ENCODE measurements at places on chromosomes 5 and 9.
A peak's percentile ranks its signal among the peaks of the same experiment; 100 is the strongest.

DNA sequence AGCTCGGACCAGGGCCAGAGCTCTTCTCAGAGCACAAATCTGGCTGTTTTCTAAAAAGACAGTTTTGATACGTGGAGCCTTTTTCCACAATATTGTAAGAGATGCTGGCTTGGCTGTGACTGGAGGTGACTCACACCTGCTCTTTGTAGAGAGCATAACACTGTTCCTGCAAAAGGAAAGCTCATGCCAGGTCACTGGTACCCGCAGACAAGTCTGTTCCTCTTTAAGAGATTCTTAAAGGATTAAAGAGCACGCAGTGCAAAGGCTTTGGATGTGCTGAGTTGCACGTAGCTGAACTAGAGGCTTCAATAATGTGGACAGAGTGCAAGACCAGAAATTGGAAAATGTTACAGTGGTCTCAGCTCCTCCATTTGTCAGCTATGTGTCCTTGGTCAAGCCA is 19.0 kb downstream of the ACTL7B start:
- H3K4me3 ChIP-seq = no peak overlapping the region
- no peaks in the 10 kb centered on the region for H3K4me1 ChIP-seq
- no peak for DNase-seq
- H3K27me3 ChIP-seq = no peaks in the 10 kb centered on the region
- no peak overlapping the region for H3K27ac ChIP-seq

DNA sequence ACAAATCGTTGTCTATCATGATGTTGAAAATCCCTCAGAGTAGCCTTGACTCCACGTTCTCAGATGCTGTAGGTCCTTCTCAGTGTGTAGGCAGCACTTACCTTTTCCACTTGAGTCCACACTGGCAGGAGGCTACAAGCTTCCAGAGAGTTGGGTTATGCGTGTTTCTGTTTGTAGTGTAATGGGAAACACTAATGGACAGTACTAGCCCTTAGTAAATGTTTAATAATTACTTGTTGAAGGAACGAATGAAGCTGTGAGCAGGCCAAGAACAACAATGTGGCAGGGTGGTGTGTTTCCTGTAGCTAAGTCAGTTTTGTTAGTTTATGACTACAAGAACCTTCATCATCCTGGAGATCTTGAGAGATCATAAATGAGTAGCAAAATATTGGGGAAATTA is 83.5 kb downstream of the ARHGAP26 start:
- no peak for DNase-seq
- no peak overlapping the region for H3K27ac ChIP-seq
- H3K27me3 ChIP-seq = no peaks in the 10 kb centered on the region
- no peaks in the 10 kb centered on the region for H3K36me3 ChIP-seq
- no peak overlapping the region for H3K4me3 ChIP-seq

DNA sequence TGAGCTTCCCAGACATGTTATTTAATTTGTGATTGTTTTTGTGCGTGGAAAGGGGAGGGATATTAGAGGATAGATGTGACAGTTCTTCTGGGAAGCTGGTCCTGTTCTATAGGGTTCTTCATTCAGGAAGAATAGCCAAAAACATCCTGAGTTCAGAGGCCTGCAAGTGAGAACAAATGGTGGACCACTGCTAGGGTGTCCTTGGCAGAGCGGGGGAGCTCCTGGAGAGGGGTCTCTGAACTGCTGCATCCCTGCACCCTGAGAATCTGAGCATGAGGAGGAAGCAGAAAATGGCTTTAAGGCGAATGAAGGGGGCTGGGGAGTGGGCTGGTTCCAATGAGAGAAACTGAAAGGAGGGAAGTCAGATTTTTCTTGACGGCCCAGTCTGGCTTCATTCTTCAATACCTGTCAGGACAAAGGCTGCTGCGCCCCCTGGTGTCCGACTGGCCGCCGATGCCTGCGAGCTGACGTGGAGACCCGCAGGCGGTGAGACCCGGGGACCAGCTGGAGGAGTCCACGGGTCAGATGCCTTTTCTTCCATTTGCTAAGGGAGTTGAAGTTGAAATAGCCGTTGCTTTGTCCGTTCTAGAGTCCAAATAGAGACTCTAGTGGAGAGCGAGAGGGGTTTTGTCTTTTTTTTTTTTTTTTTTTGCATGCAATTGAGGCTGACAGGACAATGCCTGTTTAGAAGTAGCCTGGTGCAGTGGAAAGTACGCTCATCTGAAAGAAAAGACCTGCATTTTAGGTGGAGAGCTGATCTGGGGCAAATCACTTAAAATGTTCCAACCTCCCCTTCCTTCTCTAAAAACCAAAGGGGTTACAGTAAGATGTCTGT is 39.5 kb upstream of the NFIB start:
- H3K4me3 ChIP-seq = no peak overlapping the region
- H3K36me3 ChIP-seq = no peaks in the 10 kb centered on the region
- DNase-seq = peak; percentile 97
- H3K27ac ChIP-seq = no peak overlapping the region

DNA sequence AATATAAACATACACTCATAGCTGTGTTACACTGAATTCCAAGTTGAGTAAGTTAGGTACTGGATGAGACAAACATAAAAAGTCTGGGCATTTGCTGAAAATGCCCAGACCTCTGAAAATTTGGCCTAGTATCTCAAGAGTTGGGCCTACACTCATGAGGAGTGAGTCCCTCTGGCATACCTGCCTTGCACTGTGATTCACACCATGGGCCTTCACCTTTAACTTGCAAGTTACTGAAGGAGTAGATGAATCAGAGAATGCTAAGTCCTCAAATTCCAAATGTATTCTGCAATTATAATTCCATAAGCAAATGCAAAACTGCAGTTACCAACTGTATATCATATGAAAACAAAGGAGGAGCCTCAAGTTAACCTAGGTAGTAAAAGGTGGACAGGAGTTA is 32.3 kb upstream of the C9orf40 start:
- no peaks in the 10 kb centered on the region for H3K4me1 ChIP-seq
- H3K27ac ChIP-seq = no peak overlapping the region
- H3K27me3 ChIP-seq = no peaks in the 10 kb centered on the region
- no peaks in the 10 kb centered on the region for H3K36me3 ChIP-seq

- no peaks in the 10 kb centered on the region for H3K36me3 ChIP-seq
- no peak for DNase-seq
- H3K27me3 ChIP-seq = no peaks in the 10 kb centered on the region
- peak overlapping the region; percentile 29 for H3K4me3 ChIP-seq
- no peaks in the 10 kb centered on the region for H3K4me1 ChIP-seq
- no peak overlapping the region for H3K27ac ChIP-seq
These were observed 74.2 kb downstream of the TSPAN17 start for GRCh38 chr5:176721509-176721908.

DNA sequence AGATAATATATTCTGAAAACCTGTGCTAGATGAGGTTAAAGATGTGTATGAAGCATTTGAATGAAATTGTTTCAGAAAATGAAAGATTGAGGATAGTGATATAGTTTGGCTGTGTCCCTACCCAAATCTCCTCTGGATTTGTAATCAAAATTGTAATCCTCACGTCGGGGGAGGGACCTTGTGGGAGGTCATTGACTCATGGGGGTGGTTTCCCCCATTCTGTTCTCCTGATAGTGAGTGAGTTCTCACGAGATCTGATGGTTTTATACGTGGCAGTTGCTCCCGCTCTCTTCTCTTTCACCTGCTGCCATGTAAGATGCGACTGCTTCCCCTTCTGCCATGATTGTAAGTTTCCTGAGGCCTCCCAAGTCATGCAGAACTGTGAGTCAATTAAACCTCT is 2.0 kb upstream of the TEX48 start:
- DNase-seq = no peak
- H3K27ac ChIP-seq = no peak overlapping the region

DNA sequence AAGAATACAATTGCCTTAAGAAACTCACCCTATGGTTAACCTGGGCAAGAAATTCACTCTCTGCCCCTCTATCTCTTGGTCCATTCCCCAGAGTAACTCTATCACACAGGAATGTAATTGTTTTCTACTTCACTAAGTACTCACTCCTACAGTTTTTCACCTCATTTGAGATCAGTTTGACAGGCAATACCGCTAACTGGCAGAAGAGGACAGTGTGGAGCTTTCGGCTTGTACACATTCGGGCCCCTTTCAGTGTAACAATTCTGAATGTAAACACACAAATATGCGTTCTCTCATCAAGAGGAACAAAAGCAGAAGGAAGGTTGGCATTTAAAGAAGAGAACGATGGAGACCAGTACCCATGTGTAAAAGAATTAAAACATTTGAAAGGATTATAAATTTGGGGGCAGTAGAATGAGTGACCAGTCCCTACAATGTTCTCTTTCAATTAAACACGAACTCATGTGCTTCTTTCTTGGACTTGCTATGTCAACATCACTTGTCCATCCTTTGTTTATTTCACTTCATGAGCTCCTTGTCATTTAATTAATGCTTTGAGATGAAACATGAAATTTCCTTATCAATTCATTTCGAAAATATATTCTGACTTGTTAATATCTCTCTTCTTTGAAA is 188.5 kb upstream of the GRAMD2B start:
- H3K4me1 ChIP-seq = no peaks in the 10 kb centered on the region
- H3K4me3 ChIP-seq = no peak overlapping the region
- no peaks in the 10 kb centered on the region for H3K36me3 ChIP-seq
- peak; percentile 40 for DNase-seq
- no peaks in the 10 kb centered on the region for H3K27me3 ChIP-seq
- no peak overlapping the region for H3K27ac ChIP-seq

DNA sequence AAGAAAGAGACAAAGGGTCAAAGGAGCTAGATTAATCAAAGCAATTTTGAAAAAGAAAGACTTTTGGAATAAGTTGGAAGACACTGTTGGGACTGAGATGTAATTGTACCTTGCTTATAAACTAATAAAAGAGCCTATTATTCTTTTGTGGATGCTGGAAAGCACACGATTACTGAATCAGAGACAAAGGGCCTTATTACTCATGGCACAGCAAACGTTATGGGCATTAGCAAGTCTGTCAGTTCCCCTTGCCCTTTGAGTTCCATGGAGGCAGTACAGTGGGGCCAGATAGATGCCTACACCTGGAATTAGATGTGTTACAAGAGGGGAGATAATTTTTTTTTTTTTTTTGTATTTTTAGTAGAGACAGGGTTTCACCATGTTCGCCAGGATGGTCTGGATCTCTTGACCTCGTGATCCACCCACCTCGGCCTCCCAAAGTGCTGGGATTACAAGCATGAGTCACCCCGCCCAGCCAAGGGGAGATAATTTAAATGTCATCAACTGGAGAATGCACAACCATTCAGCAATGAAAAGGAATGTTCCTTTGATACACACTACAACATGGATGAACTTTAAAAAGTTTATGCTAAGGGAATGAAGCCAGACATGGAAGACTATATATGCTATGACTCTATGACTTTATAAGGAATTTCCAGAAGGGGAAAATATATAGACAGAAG is 128.9 kb downstream of the STARD4 start:
- no peak for DNase-seq
- no peaks in the 10 kb centered on the region for H3K4me1 ChIP-seq
- no peaks in the 10 kb centered on the region for H3K36me3 ChIP-seq
- H3K27me3 ChIP-seq = no peaks in the 10 kb centered on the region

DNA sequence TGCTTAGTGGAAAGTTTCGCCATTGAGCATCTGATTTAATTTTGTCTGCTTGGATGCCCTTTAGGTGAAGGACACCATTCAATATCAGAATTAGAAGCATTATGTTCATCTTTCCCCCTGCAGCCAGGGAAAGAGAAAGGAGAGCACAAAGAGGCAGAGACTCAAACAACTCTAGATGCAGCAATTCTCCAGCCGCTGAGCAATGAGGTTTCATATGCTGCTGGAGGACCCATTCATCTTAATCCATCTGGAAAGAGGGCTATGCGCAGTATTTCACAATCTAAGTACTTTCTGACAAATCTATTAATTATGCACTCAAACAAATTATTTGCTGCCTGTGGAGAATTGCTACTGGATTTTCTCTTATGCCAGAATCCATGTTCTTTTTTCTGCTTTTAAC is 527.0 kb upstream of the TUSC1 start:
- H3K27ac ChIP-seq = no peak overlapping the region
- H3K36me3 ChIP-seq = no peaks in the 10 kb centered on the region
- no peaks in the 10 kb centered on the region for H3K4me1 ChIP-seq
- no peak for DNase-seq

DNA sequence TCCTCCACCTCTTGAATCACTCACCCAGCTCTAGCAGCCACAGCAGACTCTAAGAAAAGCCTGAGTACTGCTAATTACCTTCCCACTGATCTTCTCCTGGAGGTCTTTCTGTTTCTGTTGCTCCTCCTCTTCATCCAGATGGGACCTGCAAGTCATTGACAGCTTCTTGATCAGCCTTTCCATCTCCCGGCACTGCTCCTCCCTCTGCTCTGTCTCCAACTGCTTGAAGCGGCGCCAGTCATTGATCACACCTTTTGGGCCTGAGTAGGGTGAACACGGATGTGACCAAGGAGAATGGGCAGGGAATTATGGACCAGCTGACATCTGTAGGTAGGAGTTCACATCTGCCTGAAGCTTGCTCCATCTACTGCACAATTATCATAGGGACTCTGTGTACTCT is 5.5 kb downstream of the PDCL start:
- no peak for DNase-seq
- H3K27ac ChIP-seq = no peak overlapping the region
- peaks cover 27% of the 10 kb centered on the region for H3K4me1 ChIP-seq
- H3K4me3 ChIP-seq = no peak overlapping the region
- H3K27me3 ChIP-seq = no peaks in the 10 kb centered on the region
- no peaks in the 10 kb centered on the region for H3K36me3 ChIP-seq

- peak; percentile 38 for DNase-seq
- H3K27me3 ChIP-seq = no peaks in the 10 kb centered on the region
- H3K4me1 ChIP-seq = no peaks in the 10 kb centered on the region
- H3K4me3 ChIP-seq = no peak overlapping the region
- no peak overlapping the region for H3K27ac ChIP-seq
These were observed 230.8 kb downstream of the AGTPBP1 start for GRCh38 chr9:85510830-85511504.

DNA sequence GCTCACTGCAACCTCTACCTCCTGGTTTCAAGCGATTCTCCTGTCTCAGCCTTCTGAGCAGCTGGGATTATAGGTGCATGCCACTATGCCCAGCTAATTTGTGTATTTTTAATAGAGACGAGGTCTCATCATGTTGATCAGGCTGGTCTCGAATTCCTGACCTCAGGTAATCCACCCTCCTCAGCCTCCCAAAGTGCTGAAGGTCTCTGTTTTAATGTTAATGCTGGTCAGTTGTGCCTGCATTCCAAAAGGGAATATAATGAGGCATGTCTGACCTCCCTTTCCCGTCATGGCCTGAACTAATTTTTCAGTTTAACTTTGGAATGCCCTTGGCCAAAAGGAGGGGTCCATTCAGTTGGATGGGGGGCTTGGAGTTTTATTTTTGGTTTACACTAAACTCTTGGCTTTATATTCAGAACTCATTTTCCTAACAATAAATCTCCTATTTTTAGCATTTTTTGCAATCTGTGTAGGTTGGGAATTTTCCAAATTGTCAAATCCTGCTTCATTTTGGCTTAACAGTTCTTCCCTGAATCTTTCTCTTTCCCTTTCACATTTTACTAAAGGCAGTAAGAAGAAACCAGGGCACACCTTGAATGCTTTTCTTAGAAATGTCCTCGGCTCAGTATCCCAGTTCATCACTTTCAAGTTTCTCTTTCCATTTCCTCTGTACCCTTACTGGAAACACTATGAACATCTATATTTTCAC is 1175.5 kb downstream of the MAT2B start:
- no peak overlapping the region for H3K27ac ChIP-seq
- DNase-seq = no peak
- no peaks in the 10 kb centered on the region for H3K4me1 ChIP-seq
- H3K4me3 ChIP-seq = no peak overlapping the region

Measured in testis (tissue), 5 donors.